Fibroblast of mammary gland (primary cell): ENCODE measurements at places on chromosomes 4 and X.

DNA sequence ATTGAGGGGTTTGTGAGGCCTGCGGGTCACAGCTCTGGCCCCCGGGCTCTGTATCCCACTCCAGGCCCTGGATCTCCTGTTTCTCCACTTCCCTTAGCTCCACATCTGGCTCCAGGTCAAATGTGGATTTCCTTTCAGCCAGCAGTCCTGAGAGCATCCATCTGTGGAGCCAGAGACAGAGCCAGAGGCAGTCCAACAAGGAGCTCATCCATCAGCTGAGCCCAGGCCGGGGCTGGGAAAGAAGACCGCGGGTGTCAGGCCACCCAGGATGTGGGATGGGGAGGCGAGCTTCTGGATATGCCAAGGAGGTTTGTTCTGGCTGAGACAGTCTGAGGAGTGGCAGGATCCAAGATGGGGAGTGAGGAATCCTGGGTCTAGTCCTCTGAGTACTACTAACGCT is 91.7 kb downstream of the EFNB1 start:
- DNase-seq: peak; percentile 16

DNA sequence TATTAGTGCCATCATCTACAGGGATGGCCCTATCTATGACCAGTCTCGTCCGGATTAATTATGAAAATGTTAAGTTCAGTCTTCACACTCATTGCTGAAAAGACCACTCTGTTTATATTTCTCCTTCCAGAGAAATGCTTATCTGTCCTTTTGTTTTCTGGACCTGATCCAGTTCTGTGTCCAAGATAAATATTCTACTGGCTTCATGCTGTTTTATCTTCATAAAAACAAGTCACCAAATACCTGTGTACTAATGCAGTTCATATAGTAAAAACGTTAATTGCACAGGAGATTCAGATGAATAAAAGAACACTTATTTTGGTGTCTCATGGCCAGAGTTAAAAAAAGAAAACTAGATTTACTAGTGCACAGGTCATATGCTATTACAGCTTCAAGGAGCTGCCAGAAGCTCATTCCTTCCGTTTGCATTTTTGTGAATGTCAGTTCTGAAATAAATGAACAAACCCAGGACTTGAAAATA is 17.3 kb downstream of the FNIP2 start:
- no peak for DNase-seq

- peak; percentile 69 for DNase-seq
Measured at GRCh38 chr4:144174401-144175067, 34.0 kb upstream of the GYPA start.

DNA sequence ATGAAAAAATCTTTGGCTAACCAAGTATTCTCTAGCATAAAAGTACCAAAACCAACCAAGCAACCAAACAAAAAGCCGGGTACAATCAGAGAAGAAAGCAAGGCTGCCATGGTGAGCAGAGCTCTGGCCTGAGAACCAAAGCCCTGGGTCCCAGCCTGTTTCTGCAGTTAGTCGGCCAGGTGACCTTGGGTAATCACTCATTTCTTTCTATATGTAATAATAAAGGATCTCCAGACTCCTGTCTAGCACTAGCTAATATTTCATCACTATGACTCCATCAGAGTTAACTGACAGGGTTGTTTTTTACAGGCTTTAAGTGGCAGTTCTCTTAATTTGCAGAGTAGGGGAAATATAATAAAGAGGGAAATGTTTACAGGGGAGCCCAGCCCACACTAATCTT is 34.0 kb upstream of the RASGEF1B start:
- no peak for DNase-seq

- peak; percentile 17 for DNase-seq
Measured at GRCh38 chrX:78527818-78528217, 131.3 kb downstream of the RTL3 start.

DNA sequence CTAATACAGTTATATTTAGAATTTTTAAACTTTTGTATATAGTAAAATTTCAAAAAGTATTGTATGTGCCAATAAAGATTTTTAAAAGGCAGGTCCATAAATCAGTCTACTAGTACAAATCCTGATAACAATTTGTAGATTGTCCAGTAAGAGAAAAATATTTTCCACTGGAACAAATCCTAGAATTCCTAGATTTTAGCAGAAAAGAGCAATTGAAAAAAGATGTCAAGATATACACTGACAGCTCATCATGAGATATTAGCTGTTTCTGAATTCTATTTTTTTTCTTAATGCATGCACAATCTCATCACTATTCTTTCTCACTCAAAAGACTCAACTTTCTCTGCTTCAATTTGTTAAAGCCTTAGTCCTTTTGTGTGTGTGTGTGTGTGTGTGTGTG is 289.2 kb upstream of the MAD2L1 start:
- no peak for DNase-seq

DNA sequence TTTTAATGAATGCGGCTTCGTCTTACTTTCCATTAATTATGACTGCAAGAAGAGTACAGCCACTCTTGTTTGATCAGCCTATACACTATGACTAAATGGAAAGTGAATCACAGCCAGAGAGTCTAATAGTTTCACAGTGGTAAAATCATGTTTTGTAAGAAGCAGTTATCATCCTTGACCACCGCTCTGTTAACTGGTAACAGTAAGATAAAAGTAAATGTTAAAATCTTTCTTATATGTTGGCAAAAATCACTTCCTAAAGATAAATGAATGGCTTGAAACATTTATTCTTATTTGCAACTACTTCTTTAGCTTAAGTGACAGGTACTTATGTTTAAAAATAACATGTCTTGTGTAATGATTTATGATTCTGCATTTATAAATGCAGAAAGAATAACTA is 13.2 kb downstream of the GALNT7 start:
- DNase-seq: peak; percentile 79

DNA sequence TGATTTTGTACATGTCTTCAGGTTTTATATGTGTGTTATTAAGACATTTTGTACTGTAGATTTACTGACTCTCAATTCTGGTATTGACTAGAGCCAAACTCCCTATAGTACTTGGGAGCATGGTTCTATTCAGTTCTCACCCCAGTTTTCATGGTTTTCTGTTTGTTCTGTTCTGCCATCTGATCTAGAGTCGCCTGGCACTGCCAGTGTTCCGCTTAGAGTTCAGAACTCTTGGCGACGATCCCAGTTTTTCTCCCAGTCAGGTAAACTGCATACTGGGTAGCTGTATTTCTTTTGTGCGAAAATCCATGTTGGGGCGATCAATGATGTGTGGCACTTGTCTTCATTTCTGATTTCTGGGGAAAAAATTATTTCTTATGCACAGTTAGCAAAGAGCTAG is 78.0 kb downstream of the PHOX2B start:
- DNase-seq: no peak

DNA sequence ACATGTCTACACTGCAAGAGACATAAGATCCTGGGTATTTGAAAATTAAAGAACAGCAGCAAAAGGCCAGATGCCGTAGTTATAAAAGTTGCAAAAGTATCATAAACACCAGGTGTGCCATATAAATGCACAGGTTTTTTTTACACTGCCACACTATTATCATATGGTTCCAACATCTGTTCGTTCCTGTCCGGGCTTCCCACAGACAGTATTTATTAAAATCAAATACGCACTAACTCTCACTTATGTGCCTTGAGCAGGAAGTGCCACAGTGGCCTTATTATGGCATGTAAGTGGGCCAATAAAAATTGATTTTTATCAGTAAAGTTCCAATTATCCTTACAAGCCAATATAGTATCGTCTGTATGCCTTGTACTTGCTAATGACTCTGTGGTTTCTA is 873.2 kb downstream of the RPA4 start:
- no peak for DNase-seq

- DNase-seq: no peak
Measured at GRCh38 chrX:78437621-78438020, 110.2 kb upstream of the CYSLTR1 start.

DNA sequence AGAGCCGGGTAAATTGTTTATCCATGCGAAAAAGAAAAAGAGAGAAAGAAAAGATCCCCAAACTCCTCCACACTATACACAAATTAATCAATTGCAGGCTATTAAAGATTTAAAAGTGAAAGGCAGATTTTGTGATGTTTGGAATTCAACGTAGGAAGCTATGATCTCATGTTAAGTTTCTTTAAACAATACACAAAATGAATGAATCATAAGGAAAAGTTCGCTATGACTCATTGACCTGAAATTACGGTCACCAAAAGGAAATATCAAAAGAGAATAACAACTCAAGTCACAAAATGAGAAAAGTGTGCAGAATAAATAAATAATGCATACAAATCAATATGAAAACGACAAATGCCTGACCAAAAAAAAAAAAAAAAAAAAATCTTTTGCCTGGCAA is 28.6 kb downstream of the CLNK start:
- DNase-seq: peak; percentile 82

- DNase-seq: no peak
Measured at GRCh38 chr4:122383341-122383740, 4.5 kb downstream of the ADAD1 start.

DNA sequence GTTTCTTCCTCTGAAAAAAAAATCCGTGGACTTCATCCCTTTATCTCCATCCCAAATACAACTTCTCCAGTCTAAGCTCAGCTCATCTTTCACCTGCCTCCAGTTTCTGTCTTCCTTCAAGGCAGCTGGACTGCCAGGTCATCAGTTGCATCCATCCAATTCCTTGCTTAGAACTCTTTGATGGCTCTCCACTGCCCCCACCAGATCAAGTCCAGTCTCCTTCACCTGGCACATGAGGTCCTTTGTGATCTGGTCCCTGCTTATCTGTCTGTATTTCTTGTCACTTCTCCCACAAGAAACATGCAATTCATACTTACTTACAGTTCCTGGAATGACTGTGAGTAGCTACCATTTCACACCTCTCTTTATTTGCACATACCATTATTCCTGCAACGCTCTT is 33.8 kb downstream of the OTUD6A start:
- peak; percentile 24 for DNase-seq

DNA sequence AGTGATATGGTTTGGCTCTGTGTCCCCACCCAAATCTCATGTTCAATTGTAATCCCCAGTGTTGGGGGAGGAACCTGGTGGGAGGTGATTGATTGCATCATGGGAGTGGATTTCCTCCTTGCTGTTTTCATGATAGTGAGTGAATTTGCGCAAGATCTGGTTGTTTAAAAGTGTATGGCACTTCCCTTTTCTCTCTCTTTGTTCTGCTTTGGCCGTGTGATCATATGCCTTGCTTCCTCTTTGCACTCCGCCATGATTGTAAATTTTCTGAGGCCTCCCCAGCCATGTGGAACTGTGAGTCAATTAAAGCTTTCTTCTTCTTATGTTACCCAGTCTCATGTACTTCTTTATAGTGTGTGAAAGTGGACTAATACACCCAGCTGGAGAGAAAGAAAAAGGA is 113.0 kb upstream of the AADAT start:
- no peak for DNase-seq

- peak; percentile 61 for DNase-seq
Measured at GRCh38 chrX:19593690-19594089, 78.4 kb upstream of the MAP3K15 start.

GRCh38 chrX:17601441-17602200 is 135.7 kb upstream of the SCML1 start:
- no peak for DNase-seq

- no peak for DNase-seq
Measured at GRCh38 chr4:125420526-125420925, 105.8 kb downstream of the FAT4 start.

- DNase-seq: peak; percentile 89
Measured at GRCh38 chrX:131752493-131753198, 208.8 kb downstream of the OR13H1 start.

GRCh38 chrX:125998432-125998831 is 167.7 kb downstream of the DCAF12L2 start:
- DNase-seq: peak; percentile 2

DNA sequence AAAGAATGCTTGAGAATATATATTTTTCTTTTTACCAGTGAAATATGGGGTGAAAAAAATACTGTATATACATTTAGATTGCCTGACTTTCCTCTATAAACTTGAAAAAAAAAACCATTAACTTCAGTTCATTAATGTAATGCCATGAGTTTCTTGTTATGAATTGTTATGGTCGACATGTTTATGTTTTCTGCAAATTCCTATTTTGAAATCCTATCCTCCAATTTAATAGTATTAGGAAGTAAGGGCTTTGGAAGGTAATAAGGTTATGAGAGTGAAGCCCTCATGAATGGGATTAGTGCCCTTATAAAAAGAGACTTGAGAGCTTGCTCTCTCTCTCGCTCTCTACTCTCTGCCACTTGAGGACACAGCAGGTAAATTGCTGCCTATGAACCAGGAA is 211.4 kb downstream of the LDB2 start:
- DNase-seq: no peak

GRCh38 chr4:83618431-83618830 is 82.5 kb downstream of the GPAT3 start:
- peak; percentile 61 for DNase-seq

DNA sequence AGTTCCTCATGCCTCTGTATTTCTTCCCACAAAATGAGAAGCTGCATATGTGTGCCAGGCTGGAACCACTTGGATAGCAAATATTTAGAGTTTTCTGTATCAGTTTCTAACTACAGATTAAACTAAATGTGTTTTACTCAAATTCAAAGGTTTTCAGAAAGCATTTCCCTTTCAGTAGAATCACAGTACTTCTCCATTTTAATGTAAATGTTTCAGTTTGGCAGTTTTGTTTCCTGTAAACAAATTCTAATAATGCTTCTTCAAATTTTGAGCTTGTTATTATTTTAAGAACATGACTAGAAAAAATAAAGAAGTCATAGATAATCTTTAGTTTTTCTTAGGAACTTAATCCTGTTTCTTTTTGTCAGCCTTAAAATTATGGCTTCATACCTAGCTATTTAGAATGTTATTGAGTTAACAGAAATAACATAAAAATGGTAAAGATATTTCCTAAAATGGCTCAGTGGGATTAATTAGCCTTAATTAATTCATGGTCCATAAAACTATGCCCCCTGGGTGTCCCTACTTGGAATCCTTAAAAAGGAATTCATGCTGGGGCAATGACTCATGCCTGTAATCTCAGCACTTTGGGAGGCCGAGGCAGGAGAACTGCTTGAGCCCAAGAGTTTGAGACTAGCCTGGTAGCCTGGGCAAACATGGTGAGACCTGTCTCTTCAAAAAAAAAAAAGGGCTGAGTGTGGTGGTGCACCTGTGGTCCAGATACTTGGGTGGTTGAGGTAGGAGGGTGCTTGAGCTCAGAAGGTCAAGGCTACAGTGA is 83.8 kb upstream of the GPR34 start:
- DNase-seq: no peak

DNA sequence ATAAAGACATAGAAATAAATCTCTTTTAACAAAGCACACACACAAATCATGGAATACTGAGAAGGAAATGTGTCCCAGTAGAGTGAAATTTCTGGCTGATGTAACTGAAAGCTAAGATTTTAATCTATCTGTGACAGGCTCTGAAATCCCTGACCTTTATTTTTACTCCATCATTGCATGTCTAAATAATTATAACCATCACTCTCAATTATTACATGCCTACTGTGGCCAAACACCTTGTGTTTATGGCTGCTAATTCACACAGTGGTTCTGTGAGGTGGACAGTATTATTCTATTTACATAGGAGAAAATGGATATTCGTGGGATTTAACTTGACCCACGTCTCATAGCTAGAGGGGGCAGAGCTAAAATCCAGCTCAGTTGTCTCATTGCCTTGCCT is 438.1 kb downstream of the TLL1 start:
- DNase-seq: no peak
